ENCODE measurements at places on chromosomes 5 and 9.

DNA sequence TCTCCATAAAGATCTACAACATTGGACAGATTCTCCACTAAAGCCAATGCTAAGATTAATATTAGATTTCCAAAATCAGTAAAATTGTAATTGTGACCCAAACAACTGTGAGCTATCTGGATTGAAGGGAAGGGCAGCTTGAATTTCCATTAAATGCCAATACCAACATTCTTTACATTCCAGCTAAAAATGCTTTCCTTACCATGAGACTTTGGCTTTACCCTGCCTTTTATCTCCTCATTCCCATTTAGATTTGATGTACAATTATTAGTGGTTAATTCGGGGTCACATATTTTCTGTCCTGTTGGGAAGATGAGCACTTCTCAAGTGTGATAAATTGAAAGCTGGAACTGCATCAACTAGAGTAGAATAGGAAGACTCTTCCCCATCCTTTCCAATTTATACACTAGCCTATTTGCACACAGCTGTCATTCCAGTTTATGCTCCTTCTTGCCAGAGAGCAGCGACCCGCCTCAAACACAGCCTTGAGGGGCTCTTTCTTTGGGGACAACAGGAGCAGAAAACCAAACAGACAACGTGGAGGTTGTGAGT is 33.1 kb upstream of the MYOT start:
- no peak for DNase-seq

DNA sequence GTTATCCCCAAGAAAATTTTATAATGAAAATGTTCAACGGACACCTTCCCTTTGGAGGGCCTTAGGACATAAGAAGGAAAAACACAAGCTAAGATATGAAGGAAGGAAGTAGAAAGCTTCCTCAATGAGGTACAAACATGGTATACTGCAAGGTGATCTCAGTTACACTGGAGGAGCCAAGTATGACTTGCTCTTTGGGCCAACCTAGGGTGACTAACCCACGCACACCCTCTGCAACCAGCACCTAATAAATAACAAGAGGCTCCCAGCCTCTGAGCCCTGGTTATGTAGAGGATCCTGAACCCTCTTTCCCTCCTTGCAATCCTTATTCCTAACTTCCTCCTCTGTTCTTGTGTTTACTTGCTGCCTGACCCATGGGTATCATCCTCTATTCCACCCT is 38.3 kb upstream of the KCNV2 start:
- DNase-seq, result no peak

DNA sequence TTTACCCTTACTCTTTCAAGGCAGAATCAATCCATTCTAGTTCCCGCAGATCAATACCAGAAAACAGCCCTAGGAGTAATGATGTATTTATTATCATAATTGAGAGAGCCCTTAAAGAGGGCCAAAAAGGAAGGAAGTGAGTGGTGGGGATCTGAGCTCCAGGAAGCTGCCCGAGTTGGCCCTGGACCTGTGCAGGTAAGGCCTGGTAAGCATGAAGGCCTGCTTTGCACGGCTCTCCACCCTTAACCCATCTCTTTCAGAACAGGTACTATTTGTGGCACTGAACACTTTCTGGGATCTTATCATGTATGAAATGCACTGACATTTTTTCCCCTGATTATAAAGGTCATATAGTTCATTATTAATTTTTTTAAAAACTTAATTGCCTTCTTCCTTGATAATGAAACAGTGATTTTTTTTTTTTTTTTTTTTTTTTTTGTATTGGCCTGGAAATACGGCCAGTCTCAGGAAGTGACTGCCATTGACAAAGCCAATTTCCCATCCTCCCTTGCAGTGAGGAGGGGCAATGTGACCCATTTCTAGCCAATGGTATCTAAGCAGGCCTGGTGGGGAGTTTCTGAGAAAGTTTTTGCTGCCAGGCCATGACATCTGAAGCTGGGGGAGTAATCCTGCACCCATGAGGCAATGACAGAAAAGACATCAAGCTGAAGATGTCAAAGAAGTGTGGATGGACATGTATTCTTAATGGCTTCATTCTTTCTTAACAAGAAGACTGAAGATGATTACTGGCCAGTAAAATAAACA is 6.3 kb upstream of the MVB12B start:
- peak; percentile 8 for DNase-seq

DNA sequence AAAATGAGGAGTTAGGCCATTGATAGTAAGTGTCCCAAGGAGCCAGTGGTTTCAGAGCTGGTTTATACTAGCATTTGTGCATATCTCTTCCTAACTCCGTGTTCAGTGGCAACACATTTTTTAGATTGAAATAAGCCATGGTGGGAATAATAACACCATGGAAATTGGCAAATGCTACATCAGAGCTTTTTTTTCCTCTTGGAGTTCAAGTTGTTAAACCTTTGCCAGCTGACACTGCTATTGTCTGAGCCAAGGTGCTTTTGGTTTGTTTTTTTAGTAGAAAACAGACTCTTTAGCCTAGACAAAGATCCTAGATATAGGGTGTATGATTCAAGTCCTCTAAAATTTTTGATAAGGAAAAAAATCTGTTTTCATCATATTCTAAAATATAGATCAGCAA is 2.8 kb downstream of the ACO1 start:
- DNase-seq, result no peak

GRCh38 chr5:148060881-148061280 is 2.9 kb upstream of the SPINK5 start:
- DNase-seq, result no peak

DNA sequence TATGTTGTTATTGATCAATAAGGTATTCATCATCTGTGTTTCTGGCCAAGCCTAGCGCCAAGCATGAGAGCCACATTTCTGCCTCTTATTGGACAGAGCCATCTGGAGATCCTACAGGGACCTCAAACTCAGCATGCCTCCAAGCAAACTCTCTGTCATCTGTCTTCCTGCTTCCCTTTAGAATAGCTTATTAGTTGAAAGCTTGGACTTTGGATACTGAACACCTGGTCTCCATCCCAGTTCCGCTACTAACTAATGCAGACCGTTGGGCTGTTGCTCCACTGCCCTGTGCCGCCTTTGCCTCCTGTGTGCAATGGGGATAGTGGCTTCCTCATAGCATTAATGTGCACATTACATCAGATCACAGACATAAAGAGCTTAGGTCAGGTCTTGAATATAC is 65.5 kb downstream of the MAP1B start:
- DNase-seq, result no peak

DNA sequence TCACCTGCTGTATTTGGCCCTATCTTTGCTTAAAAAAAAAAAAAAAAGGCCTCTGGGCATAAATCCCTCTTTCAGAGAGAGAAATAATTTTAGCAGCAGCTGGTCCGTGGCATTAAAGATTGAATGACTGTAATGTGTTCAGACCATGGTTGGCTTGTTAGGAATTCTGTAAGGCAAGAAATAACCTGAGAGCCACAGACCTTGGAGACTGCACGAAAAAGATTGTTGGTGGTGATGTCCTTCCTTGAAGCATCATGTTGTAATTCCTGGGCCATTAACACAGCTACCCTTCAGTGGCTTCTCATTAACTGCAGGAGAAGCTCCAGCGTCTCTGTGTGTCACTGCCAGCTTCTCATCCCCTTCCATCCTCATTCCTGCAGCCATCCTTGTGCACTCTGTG is 79.0 kb downstream of the SGCD start:
- no peak for DNase-seq

- DNase-seq, result no peak
Measured at GRCh38 chr5:103041071-103041676, 78.8 kb downstream of the GIN1 start.
